ENCODE measurements at places on chromosomes 13 and 19.
A peak's percentile ranks its signal among the peaks of the same experiment; 100 is the strongest.

- no peak for DNase-seq
These were observed 14.2 kb downstream of the ZNF274 start for GRCh38 chr19:58196901-58197616.

DNA sequence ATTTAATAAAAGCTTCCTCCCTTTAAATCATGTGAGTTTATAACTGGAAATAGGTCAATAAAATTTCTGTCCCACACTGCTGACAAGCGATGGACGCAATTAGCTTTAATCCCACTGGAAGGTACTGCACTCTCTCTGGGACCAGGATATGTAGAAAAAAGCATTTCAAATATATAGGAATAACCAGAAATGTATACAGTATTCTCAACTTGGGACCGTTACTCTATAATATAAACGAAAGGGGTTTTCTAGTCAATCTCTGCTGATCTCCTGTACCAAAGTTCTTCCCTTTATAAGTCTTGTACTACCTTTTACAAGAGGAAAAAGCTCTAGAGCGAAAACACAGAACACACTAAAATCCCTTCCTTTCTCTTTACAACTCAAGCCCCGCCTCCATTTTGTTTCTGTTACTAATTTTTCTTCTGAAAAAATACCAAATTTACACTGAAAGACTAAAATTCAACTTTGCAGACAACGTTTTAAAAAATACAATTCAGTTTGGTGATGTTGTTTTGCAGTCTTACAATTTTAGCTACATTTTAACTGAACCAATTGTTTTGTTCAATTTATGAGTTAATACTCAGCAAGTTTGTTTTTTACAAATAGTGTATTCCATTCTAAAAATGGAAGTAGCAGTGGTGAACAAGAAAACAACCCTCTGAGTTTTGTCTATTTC is 1.7 kb upstream of the USPL1 start:
- DNase-seq = no peak

DNA sequence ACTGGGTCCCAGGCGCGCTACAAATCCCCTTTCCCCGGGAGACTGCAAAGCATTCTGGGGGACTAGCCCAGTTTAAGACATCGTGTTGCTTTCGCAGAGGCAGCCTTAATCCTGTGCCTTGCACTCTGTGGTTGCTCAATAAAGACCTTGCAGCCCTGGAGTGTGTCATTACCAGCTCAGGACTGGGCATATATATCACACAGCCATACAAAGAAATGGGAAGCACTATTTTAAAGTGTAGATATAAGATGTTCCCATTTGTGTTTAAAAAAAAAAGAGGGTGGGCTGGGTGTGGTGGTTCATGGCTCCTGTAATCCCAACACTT is 11.1 kb downstream of the NAPA start:
- no peak for DNase-seq

GRCh38 chr13:99374994-99375737 is 68.0 kb upstream of the GPR183 start:
- DNase-seq = no peak

- no peak for DNase-seq
These were observed 254.8 kb downstream of the DCT start for GRCh38 chr13:94224670-94225069.

GRCh38 chr19:8451885-8452284 is 7.1 kb downstream of the HNRNPM start:
- DNase-seq = no peak

GRCh38 chr13:51715613-51716012 is 88.3 kb downstream of the DHRS12 start:
- DNase-seq = no peak

DNA sequence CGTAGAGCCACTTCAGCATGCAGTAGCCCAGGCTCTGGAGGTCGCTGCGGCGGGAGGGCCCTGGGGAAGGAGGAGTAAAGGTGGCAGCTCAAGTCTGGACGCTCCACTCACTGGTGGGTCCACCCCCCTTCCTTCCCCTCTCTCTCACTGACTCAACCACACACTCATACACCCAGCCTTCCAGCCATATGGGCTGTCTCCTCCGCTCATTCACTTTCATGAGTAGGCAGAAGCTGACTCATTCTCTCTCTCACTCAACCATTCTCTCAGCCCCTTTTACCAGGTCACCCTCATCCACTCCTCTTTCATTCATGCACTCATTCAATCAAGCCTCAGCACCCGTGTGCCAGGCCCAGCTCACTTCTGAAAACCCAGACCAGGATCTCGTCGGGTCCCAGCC is 27.5 kb upstream of the SIGLEC11 start:
- no peak for DNase-seq

DNA sequence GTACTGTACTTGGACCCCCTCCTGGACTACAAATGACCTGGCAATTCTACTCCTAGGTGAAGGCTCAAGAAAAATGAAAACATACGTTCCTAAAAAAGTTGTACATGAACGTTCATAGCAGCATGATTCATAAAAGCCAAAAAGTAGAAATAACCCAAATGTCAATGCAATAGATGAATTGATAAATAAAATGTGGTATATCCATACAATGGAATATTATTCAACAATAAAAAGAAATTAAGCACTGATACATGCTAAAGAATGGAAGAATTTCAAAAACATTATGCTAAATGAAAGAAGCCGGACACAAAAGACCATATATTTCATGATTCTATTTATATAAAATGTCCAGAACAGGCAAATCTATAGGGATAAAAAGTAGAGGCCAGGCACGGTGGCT is 9.5 kb downstream of the ZNF432 start:
- DNase-seq = no peak

- no peak for DNase-seq
These were observed 379.1 kb downstream of the SUCLA2 start for GRCh38 chr13:47621931-47622330.

- DNase-seq = no peak
These were observed 94.1 kb downstream of the TNFSF13B start for GRCh38 chr13:108363666-108364065.

DNA sequence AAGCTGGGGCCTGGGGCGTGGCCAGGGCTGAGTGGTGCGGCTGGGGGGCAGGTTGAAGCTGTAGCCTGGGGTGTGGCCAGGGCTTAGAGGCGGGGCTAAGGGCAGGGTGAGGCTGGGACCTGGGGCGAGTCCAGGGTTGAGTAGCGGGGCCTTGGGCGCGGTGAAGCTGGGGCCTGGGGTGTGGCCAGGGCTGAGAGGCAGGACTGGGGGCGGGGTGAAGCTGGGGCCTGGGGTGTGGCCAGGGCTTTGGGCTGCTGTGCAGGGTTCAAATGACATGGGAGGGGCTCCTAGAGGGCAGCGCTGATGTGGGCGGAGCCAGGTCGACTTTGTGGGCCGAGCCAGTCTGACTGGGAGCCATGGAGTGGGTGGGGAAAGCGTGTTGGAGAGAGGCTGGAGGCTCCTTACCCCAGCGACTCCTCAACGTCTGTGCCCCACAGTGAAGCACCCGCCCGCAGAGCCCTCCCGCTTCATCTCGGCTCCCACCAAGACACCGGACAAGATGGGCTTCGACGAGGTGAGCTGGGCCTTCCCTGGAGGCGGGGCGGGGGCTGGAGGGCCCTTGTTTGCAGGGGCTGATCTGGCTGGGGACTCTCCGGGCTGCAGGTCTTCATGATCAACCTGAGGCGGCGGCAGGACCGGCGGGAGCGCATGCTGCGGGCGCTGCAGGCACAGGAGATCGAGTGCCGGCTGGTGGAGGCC is 21.5 kb downstream of the COLGALT1 start:
- no peak for DNase-seq

GRCh38 chr19:50292216-50292827 is 36.9 kb downstream of the KCNC3 start:
- no peak for DNase-seq

DNA sequence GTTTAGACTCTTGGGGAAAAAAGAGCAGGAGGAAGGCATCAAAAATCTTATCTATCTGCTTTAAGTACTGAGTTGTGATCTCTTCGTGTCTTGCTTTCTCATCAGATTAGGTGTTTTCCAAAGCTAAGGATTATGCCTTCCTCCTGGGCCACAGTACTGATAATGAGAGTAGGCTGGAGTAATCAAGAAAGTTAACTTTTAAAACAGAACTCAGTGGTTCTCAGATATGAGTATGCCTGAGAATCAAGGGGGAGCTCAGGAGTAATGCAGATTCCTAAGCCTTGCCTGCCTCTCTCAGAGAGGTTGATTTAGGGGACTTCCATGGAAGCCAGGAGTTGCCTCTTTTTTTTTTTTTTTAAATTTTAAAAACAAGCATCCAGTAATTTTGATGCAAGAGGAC is 23.5 kb downstream of the CDADC1 start:
- no peak for DNase-seq

DNA sequence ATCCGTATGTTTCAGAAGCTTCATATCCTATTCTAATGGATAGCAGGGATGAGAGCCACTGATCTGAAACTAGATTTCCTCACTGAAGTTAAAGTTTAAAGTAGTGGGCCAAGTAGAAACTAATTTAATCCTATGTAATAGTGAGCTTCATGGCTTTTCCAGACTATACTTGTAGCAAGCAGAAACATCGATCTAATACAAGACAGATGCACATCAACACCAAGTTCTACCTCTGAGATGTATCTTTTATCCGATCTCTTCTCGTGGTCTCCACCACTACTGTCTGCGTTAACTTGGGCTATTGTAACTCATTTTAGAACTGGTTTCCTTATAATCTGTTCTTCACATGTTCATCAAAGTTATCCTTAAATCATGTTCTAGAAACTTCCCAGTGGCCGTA is 3.1 kb downstream of the ERCC5 start:
- DNase-seq = no peak

GRCh38 chr13:51928231-51928630 is 66.5 kb downstream of the CCDC70 start:
- no peak for DNase-seq

- DNase-seq = no peak
These were observed 116.6 kb upstream of the RNF113B start for GRCh38 chr13:98293570-98294142.

- no peak for DNase-seq
These were observed 33.0 kb downstream of the CYSLTR2 start for GRCh38 chr13:48686636-48687210.

- DNase-seq = no peak
These were observed 18.3 kb downstream of the RASA3 start for GRCh38 chr13:114114006-114114640.

- DNase-seq = no peak
These were observed 1763.3 kb upstream of the MIR17HG start for GRCh38 chr13:89584058-89584620.

- DNase-seq = no peak
These were observed 618 bp downstream of the THSD8 start for GRCh38 chr19:12802267-12803106.

- no peak for DNase-seq
These were observed 410.9 kb downstream of the FOXO1 start for GRCh38 chr13:40255551-40255950.

DNA sequence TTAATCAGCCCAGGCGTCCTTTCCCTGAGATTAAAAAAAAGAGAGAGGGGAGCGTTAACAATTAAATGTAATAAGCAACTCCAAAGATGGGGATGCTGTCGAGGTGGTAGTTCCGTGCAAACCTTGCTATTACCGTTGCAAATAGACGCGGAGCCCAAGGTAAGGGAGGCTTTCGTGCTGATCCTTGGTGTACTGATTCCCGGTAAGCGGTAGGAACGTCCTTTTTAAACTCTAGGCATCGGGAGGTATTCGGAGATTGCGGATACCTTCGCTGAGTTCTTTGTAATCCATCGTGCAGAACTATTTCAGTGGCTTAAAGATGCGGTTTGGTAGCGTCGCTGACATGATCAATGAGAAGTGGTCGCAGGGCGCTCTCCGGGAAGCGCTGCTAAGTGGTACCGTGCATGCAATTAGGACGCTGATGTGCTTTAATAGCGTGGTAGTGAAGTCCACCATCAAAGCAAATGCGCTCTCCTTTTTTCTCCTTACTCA is 3.1 kb downstream of the SLITRK5 start:
- DNase-seq = no peak

- no peak for DNase-seq
These were observed 540.4 kb upstream of the NBEA start for GRCh38 chr13:34401696-34402095.

DNA sequence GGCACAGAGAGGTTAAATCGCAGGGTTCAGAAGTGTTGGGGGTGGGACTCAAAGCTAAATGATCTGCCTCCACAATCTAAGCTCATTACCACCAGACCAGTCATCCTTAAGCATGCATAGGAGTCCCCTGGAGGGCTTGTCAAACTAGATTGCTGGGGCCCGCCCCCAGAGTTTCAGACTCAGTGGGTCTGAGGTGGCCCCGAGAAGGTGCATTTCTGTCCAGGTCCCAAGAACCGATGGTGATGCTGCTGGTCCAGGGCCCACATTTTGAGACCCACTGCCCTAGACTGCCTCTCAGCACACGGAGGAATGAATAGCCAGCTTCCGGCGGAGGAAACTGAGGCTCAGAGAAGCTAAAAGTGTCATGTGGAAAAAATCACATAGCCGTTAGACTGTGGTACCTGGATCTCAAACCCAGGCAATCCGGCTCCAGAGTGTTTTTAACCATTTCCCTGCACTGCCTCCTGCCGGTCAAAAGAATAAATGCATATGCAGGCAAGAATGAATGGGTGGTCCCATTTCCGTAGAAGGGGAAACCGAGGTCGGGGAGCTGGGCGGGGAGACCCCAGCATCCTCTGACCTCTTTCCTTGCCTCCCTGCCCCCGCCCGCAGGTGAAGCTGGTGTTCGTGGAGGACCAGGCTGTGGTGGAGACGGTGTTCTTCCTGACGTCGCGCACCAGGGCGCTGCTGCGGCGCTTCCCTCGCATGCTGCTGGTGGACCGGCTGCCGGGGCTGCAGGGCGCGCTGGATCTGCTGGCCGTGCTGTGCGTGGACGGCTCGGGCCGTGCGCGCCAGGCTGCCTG is 23.8 kb downstream of the ZSWIM9 start:
- peak; percentile 11 for DNase-seq
